ENCODE measurements at places on chromosomes 12 and 14. TPM values are rescaled to one million over a fixed set of nuclear protein-coding genes. Genes with fewer than 3 reads are reported as not detected.

DNA sequence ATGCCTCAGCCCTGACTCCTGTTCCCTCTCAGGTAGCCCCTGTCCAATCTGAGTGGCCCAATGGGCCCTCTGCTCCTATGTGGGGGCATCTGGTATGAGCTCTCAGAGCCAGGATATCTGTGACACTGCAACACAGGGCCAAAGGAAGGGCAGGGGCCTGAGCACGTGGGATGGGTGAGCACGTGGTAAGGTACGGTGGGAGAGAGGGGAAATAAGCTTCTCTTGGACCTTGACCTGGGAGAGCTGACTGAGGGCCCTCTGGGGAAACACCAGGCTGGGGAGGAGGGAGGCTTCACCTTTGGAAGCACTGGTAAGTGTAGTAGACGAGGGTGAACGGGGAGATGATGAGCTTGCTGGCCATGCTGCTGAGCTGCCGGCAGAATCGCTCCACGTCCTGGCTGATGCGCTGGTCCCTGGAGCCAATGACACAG lies 6.7 kb downstream of the ABCD4 start:
- no peak for DNase-seq

GRCh38 chr14:105881021-105881930 lies 354.9 kb downstream of the TMEM121 start:
- DNase-seq = no peak

TMEM119 gene
- 31.7 TPM for polyA plus RNA-seq

- DNase-seq = no peak
Observed at GRCh38 chr14:54676812-54677708, 110.1 kb downstream of the SAMD4A start.

- DNase-seq = no peak
Observed at GRCh38 chr12:100842156-100842555, 47.6 kb downstream of the ANO4 start.

TPCN1 gene
- 49.4 TPM for polyA plus RNA-seq

ACOT6 gene
- polyA plus RNA-seq = not detected

GRCh38 chr14:26598081-26598671 lies 343 bp upstream of the NOVA1 start:
- peak; percentile 94 for DNase-seq

- no peak for DNase-seq
Observed at GRCh38 chr14:86035882-86036281, 505.9 kb downstream of the FLRT2 start.

DNA sequence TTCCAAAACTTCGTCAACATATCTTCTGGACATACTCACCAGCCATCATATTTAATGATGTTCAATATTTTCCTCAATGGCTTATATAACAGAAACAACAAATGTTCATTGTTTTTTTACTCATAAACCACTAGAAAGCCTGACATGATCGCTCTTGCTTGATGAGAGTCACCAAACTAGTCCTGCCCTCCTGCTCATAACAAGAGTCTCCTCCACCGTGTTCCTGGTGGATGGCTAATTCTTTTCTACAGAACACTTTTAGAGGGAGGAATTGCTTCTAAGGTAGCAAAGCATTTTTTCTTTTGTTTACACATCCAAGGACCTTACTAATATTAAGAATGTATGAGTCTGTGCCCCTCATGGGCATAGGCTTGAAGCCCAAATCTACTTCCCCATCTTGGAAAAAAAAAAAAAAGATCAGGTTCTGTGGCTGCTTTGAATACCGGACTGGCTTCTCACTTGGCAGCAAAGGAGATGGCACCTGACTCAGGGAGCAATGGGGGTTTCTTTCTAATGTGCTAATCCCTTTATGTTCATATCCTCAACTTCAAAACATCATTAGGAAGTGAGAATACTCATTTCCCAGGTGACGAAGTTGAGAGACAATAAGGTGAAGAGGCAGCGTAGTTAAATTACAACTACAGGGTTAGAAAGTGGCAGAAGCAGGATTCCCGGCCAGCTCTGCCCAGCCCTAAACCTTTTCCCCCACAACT lies 188.8 kb downstream of the EPS8 start:
- no peak for DNase-seq

GRCh38 chr12:109557805-109558204 lies 15.5 kb downstream of the MMAB start:
- DNase-seq = no peak

All from muscle of arm (tissue), 14 donors.